T-cell (primary cell): ENCODE measurements at places on chromosomes 1 and 21.

DNA sequence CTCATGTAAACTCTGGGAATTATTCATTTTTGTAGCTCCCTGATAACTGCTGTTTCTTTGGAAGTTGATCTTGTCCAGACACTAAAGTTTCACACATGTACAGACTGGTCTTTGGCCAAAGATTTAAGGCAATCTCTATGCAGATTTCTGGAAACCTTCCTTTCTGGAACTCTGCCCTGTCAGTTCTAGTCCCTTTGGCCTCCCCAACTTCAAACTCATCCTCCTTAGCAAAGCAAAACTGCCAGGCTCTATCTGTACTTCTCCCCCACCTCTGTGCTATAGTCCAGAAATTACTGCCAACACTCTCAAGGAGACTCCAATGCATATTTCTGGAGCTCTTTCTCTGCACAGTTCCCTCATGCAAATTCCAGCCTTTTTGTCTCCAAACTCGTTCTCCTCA lies 36.5 kb downstream of the C1orf198 start:
- DNase-seq: no peak

DNA sequence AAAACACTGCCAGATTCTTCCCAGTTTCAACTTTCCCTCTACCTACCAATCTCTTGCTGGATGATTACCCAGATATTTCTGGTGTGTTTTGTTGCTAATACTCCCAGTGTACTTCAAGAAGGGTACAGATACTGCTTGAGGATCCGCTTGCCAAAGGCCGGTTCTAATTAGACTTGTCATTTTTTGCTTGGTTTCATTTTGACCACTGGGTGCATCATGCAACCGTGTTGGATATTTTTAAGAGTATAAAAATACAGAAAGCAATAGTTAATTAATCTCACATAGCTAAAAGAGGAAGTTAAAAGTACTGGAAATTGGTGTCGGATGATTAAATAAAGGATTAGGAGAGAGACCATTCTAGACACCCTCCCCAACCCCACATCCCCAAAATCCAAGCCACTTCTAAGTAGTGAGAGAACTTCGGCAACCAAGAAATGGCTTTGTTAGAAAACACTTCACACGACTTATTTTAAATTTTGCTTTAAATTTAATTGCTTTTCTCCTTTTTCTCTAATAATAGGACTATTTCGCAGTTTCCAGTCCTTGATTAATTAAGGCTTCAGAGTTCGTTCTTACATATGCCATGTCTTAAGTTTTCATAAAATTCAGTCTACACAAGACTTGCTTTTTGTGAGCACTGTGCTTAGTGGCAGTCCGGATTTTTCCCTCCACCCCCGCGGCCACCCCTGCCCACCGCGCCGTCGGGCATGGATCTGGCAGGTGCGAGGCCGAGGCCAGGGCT lies 2.5 kb upstream of the CDKN2C start:
- no peak for DNase-seq

GRCh38 chr1:73998348-73998959 lies 199.5 kb downstream of the LRRIQ3 start:
- no peak for DNase-seq

DNA sequence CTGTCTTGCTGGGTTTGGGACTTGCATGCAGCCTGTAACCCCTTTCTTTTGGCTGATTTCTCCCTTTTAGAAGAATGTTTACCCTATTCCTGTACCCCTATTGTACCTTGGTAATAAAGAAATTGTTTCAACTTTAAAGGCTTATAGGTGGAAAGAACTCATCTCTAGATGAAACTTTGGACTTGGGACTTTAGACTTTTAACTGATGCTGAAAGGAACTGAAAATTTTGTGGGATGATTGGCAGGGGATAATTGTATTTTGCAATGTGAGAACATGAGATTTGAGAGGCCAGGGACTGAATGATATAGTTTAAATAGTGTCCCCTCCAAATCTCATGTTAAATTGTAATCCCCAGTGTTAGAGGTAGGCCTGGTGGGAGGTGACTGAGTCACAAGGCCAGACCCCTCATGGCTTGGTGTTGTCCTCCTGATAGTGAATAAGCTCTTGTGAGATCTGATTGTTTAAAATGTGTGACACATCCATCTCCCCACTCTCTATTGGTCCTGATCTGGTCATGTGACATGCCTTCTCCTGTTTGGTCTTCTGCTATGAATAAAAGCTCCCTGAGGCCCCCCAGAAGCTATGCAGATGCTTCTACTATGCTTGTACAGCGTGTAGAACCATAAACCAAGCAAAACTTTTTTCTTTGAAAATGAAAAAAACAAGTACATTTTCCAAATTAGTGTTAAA lies 1621.3 kb upstream of the B3GALT2 start:
- no peak for DNase-seq

GRCh38 chr1:113928187-113928930 lies 765 bp upstream of the HIPK1 start:
- no peak for DNase-seq

GRCh38 chr21:33112681-33113080 lies 42.7 kb downstream of the OLIG1 start:
- no peak for DNase-seq
